ENCODE measurements at places on chromosomes 1 and 21.

- no peak for DNase-seq
These were observed 50.2 kb upstream of the WASF2 start for GRCh38 chr1:27539901-27540861.

DNA sequence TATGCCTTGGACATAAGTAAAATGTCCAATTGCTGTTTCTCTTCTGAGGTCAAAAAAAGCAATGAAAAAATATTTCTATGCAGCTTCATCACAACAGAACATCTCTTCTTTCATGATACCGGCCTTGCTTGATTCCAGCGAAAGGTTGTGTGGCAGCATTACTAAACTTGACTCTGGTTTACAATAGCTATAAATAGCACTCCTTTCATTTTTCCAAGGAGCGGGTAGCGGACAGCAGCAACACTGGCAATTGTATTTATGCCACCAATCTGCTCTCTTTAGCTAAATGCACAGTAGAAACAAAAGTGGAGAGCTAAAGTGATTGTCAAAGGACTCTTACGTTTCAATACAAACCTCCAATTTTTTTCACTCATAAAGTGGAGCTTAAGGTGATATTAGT lies 7.5 kb upstream of the DAB1 start:
- no peak for DNase-seq

GRCh38 chr1:10209590-10209904 lies 823 bp upstream of the KIF1B start:
- DNase-seq: no peak

DNA sequence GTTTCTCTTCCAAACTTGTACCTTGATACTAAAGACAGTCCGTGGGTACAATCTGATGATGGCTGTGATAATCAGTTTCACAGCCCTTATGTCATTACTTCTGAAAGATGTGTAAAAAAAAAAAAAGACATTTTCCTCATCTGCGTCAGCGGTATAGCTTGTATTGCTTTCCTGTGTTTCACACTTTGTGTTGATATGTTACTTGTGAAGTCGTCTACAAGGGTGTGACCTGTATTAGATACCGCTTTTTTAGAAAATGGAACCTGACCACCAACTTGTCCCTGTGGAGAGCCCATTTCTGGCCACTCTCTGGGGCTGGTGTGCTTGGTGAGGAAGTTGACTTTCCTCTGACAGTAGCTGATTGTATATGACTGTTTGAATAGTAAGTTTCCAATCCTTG lies 50.5 kb downstream of the PEX14 start:
- no peak for DNase-seq

All from NCI-H146 (cell line).